ENCODE measurements at places on chromosomes 5 and 9.

GRCh38 chr5:91635950-91636734 is 253.0 kb upstream of the ARRDC3 start:
- no peak for DNase-seq

DNA sequence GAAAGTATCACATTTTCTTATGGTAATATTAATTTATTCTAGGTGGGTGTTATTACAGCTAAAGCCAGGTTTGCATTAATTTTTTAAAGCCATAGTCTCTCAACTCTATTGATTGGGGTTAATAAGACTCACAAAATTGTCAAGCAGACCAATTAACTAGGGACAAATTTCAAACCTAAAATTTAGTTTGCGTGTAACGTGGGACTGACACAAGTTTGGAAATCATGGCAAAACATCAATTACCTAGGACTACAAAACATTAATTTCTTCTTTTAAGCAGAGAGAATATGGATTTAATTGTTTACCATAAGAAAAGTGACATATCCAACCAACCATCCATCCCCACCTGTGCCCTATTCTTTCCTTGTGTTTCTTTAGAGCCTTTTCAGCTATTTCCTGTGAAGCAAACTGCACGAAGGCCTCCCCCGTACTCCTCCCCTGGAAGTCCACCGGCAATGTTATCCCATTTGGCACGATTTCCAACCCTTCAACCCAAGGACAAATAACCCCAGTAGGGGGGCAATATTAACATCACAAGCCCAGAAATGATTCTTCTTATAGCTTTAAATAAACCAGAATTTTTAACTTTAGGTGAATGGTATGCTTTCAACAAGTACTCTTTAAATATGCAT is 4.4 kb downstream of the HNRNPH1 start:
- DNase-seq: no peak

DNA sequence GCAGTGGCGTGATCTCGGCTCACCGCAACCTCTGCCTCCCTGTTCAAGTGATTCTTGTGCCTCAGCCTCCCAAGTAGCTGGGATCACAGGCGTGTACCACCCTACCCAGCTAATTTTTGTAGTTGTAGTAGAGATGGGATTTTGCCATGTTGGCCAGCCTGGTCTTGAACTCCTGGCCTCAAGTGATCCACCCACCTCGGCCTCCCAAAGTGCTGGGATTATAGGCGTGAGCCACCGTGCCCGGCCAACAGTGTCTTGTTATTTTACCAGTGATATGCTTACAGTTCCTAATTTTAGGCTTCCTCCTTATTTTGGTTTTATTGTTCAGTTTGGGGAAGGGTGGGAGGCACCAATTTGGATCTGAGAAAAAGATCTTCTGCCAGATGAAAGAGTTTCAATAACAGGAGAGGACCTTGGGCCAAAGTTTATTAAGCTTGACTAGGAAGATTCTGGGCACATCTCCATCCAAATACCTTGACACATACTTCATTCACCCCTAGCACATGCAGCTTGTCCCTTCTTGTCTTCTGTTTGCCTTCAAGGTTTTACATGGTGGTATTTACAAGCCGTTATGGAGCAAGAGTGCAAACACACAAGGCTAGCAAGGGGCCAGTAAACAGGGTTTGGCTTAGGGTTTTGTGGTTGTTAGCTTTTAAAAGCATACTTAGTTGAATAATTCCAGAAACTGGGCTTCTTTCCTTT is 168.1 kb upstream of the DMRT1 start:
- DNase-seq: no peak

DNA sequence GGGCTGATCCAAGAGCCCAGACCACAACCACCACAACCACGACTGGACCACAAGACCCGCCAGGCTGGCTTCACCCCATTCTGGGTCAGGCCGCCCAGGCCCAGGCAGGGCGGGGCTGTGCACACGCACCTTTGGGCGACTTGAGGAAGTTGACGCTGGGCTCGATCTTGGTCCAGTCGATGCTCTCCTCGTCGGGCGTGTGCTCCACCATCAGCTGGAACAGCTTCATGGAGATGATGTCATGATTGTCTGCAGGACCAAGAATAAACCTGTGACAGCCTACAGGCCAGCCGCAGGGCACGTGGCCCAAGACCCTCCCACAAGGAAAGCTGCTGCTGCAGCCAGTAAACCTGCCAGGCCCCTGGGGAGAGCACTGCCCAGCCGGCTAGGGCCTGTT is 17.3 kb downstream of the LMAN2 start:
- DNase-seq: no peak

- DNase-seq: no peak
These were observed 68.7 kb downstream of the KCNN2 start for GRCh38 chr5:114430532-114430931.

GRCh38 chr9:120926397-120926928 is at the start of gene TRAF1:
Gene TRAF1 (minus strand): TSS chr9:120926796. CDS start chr9:120926075, 721 bp downstream.
- DNase-seq: no peak

DNA sequence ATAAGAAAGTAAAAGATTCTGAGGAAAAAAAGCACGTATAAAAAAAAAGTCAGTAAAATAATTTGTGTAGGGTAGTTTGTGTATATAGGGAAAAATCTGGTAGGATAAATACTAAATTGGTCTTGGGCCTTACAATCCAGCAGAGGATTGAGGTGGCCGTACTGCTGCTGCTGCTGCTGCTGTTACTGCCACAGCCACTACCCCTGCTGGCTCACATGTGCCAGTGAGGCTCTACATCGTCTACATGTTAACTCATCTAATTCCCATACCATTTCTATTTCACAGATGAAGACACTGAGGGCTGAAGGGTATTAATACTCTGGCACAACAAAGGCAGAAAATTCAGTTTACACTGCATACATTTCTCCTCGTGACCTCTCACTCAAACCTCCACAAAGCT is 928.5 kb downstream of the TLE4 start:
- DNase-seq: no peak

GRCh38 chr9:125532412-125532811 is 174.6 kb downstream of the MAPKAP1 start:
- DNase-seq: no peak

Measured in NCI-H2029 (cell line).